Activated T-cell treated with anti-CD3 and anti-CD28 coated beads for 1 hour (primary cell): ENCODE measurements at places on chromosomes 4 and X.

- no peak for DNase-seq
Measured at GRCh38 chr4:172007889-172008288, 194.7 kb downstream of the GALNTL6 start.

DNA sequence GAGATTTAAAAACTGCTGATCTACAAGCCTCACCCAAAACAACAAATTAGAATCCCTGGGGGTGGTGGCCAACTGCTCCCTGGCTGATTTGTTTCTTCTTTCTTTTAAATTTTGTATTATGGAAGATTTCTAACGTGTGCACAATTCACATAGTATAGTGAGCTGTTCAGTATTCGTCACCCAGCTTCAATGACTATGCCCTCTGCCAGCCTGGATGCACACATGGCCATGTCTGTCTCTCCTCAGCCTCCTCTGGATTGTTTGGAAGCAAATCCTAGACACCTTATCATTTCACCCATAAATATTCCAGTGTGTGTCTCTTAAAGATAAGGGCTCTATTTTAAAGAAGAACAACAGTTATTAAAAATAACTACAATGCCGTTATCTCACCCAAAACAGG lies 61.9 kb downstream of the PDGFRA start:
- DNase-seq = no peak

DNA sequence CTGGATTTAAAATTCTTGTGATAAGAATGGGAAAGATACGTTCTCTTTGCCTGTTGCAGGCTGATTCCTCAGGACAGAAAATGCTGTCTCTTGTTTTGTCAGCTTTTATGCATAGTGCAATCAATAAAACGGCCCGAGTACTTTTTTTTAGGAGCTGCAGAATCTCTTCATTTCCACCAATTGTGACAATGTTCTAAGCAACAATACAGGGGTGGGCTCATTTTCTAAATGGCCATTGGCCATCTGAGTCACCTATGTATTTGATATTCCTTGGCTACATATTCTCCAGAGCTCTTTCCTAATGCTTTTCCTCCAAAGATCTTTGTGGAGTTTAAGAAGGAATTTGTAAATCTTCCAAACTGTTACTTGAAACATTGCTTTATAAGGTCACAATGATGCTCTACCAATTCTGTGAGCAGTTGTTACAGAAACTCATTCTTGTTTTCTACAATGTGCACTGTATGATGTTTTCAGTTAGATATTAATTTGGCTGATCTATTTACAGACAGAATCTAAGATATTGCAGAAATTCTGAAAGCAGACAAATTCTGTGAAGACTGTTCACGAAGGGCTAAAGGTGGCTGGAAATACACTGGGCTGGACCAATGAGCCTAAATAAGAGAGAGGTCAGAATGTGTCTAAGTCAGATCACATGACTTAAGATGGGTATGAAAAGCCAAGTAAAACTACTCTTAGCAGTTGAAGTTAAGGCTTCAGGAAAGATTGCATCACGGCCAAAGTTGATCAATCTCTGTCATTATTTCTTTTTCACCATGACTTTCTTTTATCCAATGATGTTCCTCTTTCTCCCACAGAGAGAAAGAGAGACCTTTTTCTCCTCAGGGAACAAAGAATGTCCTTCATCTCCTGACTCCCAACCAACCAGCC lies 33.4 kb downstream of the TAPT1 start:
- no peak for DNase-seq

DNA sequence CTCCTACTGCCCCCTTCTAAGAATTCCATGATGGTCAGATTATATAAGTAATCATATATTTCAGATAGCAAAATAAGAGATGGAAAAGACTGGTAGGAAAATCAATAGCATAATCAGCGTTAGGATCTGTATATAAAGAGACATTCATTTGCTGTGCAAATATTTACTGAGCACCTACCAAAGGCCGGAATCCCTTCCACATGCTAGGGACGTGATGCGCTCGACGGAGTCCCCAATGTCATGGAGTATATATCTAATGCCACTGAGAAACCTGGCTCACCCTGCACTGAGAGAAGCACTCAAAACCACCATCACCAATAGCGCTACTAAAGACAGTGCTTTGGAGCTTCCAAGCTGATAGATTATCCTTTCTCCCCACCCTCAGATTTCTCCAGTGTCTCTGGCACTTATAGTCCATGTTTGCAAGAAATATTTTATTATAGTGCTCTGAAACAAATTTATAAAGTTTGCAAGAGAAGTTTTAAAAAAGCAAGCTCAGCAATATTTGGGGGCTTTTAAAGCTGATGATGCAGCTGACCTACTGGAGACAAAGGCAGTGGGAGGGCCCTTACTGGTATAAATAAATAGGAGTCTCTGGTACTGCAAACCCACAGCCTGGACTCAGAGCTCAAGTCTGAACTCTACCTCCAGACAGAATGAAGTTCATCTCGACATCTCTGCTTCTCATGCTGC lies at the start of gene CXCL13:
Gene CXCL13 (plus strand): TSS at position 611 of the 693 bp plus-strand sequence. CDS start 46 bp downstream, at position 657.
- no peak for DNase-seq

DNA sequence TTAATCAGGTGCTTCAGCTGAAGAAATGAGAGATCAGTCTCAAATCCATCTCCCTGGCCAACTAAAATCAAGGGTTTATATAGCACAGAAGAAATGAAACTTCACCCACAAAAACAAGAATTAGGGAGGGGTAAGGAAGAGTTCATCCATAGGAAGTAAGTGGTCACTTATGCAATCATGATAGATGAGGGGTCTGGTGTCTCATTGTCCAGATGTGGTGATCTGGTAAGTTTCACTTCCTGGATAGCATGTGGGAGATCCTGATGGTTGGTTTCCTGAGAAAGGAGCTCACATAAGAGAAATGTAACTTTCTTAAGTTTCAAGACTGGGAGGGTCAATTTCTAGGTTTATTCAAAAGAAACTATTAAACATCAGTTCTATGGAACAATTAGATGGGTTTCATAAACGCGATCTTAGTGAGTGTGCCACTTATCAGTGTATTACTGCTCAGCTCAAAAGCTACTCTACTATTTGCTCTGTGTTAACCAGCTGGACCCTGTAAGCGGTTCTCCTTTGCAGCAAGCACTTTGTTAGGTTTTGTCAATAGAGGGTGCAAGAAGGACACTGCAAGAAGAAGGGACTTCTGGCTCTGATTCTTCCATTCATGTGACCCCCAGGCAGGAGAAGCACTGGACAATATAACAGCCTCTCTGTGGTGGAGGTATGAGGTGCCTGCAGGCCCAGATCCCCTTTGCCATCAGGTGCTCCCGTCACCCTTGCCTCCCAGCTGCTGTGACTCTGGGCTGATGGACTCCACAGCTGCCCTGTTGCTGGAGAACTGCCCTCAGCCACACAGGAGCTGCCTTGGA lies 35.4 kb upstream of the HPSE start:
- no peak for DNase-seq

- no peak for DNase-seq
Measured at GRCh38 chr4:169044714-169045447, 34.8 kb upstream of the CBR4 start.

DNA sequence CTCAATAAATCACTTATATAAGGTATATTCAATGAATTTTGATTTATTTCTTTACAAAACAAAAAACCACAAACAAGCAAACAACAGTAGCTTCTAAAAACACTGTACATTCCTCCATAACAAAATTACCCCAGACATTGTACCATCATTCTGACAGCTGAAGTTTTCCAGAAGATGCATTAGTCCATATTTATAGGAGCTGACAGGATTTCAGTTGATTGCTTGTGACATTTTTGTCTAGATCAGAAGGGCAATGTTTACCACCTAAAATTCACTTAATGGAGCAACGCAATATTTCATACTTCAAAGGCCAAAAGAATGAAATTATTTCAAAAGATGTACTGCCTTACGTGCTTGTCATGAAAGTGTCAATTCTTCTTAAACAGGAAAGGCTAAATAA lies 167.0 kb downstream of the ATP10D start:
- no peak for DNase-seq

- no peak for DNase-seq
Measured at GRCh38 chr4:184699941-184700340, 34.0 kb downstream of the CENPU start.

DNA sequence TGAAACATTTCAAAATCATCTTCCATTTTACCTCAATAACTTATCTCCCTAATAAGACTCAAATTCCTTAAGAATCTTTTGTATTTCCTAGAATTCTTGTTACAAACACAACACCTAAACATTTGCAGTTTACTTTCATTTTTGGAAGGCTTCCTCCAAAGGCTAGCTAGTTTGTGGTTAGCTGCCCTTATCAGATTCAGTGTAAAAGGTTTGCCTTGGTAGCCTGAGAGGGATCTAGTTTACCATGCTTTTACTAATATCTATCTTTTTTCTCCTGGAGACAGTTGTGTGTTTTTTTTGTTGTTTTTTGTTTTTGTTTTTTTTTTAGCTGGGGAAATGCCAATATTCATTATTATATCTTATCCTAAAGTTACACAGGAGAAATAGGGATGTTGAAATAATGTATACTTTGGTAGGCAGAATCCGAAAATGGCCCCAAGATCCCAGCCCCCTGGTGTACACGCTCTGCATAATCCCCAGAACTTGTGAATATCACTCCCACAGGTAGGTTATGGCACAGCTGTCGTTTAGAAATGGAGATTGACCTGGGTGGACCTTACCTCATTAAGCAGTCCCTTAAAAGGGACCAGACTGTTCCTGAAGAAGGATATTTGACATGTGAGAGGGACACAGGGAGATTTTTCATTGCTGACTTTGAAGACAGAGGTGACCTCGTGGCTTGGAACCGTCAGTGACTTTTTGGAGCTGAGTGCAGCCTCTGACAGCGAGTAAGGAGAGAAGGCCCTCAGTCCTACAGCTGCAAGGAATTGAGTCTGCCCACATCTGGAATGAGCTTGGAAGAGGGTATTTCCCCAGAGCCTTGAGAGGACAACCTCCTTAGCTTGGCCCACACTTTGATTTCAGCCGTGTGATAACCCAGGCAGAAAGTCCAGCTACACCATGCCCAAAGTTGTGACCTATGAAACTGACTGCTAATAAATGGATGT lies 33.4 kb downstream of the SEPTIN11 start:
- no peak for DNase-seq

DNA sequence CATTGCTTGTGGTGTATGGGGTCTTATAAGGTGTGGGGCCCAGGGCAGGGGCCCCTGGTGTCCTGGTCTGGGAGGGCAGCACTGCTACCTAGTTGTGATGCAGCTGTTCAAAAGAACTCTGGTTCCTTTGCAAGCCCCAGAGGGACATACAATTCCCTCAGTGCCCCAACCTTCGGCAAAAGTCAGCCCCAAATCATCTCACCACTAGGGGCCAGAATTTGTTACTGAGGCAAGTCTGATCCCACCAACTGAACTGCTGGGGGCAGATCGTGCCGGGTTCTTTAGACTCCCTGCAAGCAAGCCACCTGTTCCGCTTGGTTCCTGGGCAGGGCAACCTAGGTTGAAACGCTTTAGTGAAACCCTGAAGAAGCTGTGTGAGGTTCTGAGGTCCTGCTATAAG lies 180.1 kb upstream of the S100G start:
- no peak for DNase-seq

DNA sequence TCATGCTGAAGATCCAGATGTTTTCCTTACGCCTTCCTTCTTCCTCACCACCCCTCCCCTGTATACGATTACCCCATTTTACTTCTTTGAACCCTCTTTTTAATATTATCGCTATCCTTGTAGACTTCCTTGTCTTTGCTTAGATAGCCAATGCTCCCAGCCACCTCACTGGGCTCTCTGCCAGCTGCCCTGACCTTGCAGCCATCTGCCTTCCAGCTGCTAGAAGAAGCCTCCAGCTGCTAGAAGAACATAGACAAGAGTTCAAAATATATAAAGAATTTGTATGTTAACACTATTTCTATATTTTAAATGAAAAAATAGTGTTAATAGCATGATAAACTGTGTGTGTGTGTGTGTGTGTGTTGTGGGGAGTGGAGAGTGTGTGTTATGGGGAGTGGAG lies 374.7 kb downstream of the ANKRD50 start:
- DNase-seq = no peak

GRCh38 chrX:40931921-40932320 lies 153.3 kb upstream of the USP9X start:
- no peak for DNase-seq

DNA sequence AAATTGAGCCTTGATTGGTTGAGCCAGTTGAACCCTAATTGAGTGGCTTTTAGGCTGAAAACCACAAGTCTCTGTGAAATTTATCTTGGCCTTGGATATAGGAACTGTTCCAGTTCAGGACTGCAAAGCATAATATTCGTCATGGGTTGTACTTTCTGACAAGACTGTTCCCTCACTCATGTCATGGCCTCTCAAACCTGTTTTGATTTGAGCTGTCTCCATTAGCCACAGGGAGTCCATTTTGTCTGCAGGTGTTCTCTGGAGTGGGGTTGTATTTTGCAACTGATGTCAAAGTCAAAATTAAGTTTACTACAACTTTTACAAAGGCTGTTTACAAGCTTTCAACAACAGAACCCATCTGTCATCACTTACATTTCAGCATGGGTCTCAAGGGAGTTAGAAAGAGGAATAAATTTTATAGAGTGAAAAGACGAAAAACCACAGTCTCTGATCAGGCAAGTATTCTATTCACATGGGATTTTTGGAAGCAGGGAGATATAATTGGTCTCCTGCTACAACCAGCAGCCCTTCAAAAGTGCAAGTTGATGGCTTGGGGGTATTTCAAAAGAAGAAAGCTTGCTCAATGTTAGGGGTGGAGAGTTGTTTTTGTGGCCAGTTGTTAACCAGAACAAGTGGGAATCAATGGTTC lies 1716.3 kb downstream of the C4orf33 start:
- DNase-seq = no peak

GRCh38 chrX:113726009-113726408 lies 857.9 kb upstream of the HTR2C start:
- DNase-seq = no peak

GRCh38 chr4:18675586-18676525 lies 654.3 kb upstream of the LCORL start:
- DNase-seq = no peak

- no peak for DNase-seq
Measured at GRCh38 chr4:82666970-82667665, 105.3 kb upstream of the TMEM150C start.

- no peak for DNase-seq
Measured at GRCh38 chrX:10597871-10598270, 22.5 kb downstream of the MID1 start.

DNA sequence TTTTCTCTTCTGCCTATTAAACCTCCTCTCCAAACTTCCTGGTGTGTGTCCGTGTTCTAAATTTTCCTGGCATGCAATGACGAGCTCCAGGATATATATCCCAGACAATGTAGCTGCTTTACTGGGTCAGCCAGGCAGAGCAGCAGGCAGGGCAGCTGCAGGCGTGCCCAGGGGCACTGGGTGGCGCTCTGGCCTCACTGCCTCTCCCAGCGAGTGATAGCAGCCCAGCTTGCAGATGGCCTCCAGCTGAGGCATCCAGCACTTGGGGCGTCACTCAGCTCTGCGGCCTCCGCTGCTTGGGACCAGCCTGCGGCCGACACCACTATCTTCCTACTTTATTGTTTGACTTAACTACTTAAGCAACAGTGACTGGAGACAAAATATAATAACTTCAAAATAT lies 23.0 kb upstream of the UBA6 start:
- DNase-seq = no peak

DNA sequence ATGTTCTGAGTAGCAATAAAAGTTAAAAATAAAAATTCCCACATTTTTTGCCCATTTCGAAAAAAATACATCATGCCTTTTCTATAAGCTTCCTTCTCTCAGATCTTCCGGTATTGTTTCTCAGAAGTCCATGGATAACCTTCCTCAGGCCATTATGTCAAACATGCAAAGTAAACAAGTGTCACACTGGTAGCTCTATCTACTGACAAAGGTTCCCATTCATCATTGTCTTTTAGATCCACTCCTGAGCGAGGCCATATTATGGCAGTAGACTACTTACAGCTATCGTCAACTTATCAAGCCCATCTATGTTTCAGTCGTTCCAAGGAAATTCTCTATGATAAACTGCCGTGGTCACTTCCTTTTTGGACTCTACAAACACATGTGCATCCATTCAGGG lies 1068.2 kb downstream of the GLUD2 start:
- no peak for DNase-seq
